Pancreas (tissue), 10 donors: ENCODE measurements at places on chromosomes 6 and 20. TPM values are rescaled to one million over a fixed set of nuclear protein-coding genes. Genes with fewer than 3 reads are reported as not detected.

DNA sequence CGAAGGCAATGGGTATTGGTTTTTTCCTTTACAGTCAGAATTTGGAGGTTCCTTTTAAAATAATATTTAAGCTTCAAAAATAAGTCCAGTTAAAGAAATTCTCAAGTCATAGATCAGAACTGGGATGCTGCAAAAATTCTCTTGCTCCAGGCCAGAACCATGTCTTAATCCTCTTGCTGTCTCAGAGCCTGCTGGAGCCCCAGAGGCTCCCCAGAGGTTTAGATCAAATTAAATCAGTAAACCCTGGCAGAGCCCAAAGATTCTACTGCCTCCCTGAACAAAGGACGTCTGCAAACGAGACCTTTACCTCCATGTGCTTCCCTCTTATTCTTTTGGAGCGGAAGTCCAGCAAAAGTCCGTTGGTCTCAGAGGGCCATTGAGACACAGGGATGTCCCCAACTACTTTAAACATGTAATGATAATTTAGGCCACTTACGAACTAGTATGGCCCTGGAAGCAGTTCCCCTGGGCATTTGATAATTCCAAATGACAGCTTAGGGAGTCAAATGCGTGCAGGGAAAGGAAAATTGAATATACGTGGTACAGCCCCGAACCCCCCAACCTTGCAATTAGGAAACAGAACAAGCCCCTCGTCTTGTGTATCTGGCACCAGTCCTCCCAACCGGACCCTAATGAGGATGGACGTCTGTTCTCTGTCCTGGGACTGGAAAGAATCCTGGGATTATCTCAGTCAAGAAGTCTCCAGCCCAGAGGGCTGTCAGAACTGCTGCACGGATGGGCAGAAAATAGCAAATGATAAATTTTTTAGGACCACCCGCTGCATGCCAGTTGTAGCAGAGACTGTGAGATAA is 31.5 kb downstream of the SULF2 start:
- no peak for DNase-seq

DNA sequence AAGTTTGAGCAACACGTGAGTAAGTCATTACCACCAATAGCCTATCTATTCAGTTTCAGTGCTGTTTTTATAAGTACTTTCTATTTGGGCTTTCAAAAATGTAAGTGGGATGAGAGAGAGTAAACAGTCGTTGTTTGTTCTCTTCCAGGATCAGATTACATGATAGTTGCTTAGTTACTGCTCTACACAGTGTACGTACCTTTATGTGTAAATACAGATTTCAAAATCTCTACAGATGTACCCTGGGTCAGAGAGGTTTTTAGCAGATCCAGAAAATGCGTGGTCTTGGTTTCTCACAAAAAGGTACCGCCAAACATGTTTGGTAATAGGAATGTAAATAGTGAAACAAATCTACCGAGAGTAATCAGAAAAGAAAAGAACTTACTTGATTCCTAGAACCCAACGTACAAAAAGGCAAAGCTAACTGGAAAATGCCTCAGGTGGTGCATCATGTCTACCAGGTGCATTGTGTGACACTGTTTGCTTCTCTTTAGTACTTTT is 421.1 kb downstream of the BCKDHB start:
- DNase-seq = no peak

DNA sequence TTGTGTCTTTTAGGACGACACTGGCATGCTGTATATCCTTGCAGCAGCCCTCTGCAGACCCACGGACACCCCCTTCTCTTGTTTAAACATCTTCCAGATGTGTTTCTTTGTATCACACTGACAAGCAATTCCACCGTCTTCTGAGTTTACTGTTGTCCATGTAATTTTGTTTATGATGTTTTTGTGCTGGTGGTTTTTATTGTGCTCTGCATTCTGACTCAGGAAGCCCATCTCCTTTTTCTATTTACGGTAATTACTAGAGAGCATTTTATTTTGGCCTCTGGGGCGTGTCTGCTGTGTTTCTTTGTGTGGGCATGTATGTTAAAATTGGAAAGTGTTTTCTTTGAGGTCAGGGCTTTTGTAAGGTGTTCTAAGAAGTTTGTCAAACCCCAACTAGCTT is 111.9 kb downstream of the JARID2 start:
- no peak for DNase-seq

GRCh38 chr20:37520419-37520955 is 563 bp upstream of the NNAT start:
- no peak for DNase-seq

DNA sequence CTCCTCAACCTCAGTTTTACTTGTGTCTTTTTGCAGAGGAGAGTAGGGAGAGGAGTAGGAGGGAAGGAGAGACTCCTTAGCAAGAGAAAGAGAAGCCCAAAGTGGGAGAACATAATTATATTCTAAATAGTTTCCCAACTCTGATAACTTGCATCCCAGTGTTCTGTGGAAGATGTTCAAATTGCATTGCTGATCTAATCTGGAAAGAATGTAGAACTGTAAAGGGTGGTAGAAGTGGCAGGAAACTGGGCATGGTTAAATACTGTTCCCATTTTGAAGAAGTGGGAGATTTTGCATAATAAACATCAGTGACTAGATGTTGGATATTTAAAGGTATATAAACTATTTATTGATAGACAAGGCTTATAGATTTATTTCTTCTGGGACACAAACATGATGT is 42.6 kb upstream of the HMGN3 start:
- no peak for DNase-seq

- no peak for DNase-seq
Measured at GRCh38 chr6:69907981-69908498, 41.7 kb downstream of the COL19A1 start.

Gene FAM184A
- 1.8 TPM for total RNA-seq

Gene HCRTR2
- total RNA-seq = not detected

Gene SOX18
- total RNA-seq = 7.1 TPM

DNA sequence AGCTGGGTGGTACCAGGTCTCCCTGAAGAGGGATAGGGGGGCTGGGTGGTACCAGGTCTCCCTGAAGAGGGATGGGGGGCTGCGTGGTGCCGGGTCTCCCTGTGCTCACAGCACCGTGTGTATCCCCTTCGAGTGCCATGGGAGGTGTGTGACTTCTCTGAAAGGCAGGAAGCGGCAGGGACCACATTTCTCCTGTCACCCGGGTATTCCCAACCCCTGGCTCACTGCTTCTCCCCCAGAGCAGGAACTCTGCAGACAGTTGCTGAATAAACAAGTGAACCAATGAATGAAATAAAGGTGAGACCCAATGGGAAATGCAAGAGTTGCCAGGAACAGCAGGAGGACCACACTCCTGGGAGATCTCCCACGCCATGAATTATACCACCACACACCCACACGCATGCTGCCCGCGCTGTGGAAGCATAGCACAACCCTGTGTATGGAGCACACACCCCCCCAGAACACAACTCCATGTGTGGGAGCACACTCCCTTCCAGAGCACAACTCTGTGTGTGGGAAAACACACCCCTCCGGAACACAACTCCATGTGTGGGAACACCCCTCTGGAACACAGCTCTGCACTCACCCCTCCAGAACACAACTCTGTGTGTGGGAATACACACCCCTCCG is 50.7 kb downstream of the RNASET2 start:
- no peak for DNase-seq

GRCh38 chr6:7087066-7087465 is 20.7 kb upstream of the RREB1 start:
- DNase-seq = no peak

- DNase-seq = no peak
Measured at GRCh38 chr6:125233202-125233601, 68.6 kb downstream of the HDDC2 start.

GRCh38 chr20:33162753-33163152 is 5.2 kb upstream of the BPIFA2 start:
- DNase-seq = no peak

Gene ZKSCAN3
- total RNA-seq = 2.3 TPM

DNA sequence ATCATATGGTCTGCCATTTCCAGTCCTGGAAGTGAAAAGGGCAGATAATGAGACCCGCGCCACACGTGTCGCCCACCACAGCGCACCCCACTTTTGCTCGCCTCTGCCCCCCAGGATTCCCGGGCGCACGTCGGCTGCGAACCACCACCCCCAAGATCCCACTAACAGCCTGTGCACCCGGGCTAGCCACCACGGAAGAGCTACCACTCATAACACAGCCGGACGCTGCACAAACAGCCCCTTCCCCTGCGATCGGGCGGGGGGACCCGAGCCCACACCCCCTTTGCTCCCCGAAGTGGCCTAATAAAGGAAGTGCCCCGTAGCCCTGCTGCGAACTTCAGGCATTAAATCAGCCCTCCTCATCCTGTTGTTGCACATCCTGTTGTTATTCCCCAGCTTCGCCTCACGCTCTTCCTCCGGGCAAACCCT is 506 bp downstream of the CITED2 start:
- DNase-seq = peak; percentile 80

GRCh38 chr6:148175550-148176188 is 167.0 kb upstream of the SASH1 start:
- no peak for DNase-seq

DNA sequence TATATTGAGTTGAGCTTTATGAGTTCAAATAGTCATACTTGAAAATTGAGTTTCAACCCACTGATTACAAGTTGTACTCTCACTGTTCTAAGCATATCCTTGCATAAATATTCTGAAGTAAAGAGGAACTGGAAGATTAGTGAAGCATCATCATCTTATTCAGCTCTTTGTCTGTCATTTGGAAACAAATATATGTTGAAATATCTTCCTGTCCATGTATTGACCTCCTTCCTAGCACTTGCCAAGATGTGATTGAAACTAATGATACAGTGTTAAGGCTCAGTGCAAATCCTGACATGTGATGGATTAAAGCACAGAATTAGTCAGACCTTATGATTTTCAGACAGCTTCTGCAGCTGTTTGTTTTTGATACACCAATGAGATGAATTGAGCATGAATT is 434.3 kb downstream of the TBC1D32 start:
- DNase-seq = no peak

DNA sequence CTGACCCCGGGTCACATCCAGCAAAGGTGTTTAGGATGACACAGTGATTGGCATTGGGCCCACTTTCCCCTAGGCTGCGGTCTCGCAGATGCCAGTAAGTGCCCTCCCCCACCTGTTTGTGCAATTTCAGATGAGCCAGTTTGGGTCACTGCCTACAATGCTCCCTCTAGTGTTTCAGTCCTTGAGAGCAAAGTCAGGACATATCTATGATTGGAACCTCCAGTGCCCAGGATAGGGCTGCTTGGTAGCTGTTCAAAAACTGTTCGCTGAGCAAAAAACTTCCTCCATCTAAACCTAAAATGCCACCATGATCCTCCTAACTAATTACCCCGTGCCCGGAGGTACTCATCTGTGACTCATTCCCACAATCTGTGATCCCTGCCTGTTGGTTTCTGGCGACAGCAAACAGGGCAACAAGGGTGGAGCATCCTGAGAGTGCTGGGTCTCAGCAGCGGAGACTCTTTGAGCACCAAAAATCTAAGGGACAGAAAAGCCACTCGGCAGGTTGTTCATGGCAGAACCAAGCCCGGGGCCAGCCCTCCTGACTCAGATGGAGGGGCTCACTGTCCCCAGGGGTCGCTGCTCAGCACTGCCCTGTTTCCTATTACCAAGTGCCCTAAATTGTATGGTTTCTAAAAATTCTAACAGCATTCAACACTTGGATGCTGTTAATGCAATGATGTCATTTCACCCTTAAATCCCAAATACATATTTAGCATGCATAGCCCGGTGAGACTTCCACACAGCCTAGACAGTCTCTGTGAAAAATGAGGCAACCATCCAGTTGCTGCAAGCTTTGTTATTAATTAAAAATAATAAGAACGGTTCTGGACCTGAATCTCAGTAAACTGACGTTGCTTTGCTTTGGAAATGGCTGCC is 5.0 kb downstream of the VSX1 start:
- peak; percentile 46 for DNase-seq

GRCh38 chr6:148713921-148714320 is 32.9 kb upstream of the UST start:
- DNase-seq = no peak

Gene PXMP4
- 5.7 TPM for total RNA-seq

GRCh38 chr6:169223006-169223405 is 30.6 kb downstream of the THBS2 start:
- no peak for DNase-seq

Gene RIMS4
- 0.06 TPM for total RNA-seq

GRCh38 chr6:67639161-67639560 is 995.9 kb upstream of the ADGRB3 start:
- no peak for DNase-seq

DNA sequence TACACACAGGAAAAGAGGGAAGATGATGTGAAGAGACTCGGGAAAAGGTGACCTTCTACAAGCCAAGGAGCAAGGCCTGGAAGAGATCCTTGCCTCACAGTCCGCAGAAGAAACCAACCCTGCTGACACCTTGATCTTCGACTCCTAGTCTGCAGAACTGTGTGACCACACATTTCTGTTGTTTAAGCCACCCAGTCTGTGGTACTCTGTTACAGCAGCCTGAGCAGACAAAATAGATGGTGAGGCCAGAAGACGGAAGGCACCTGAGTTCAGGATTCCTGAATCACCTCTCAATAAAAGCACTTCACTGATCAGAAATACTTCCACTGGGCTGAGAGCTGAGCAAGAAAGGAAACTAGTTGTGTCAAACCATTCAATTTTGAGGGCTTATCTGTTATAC is 103.3 kb downstream of the BACH2 start:
- no peak for DNase-seq

Gene FAM83D
- 0.34 TPM for total RNA-seq

GRCh38 chr6:101110814-101111213 is 229.7 kb upstream of the ASCC3 start:
- DNase-seq = no peak

DNA sequence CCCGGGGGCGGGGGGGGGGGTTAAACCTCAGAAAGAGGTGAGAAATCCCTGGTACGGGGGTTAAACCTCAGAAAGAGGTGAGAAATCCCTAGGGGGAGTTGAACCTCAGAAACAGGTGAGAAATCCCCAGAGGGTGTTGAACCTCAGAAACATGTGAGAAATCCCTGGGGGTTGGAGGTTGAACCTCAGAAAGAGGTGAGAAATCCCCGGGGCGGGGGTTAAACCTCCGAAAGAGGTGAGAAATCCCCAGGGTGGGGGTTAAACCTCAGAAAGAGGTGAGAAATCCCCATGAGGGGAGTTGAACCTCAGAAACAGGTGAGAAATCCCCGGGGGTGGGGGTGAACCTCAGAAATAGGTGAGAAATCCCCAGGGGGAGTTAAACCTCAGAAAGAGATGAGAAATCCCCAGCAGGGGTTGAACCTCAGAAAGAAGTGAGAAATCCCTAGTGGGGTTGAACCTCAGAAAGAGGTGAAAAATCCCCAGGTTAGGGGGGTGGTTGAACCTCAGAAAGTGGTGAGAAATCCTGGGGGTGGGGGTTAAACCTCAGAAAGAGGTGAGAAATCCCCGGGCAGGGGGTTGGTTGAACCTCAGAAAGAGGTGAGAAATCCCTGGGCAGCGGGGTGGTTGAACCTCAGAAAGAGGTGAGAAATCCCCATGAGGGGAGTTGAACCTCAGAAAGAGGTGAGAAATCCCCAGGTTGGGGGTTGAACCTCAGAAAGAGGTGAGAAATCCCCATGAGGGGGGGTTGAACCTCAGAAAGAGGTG is 87.4 kb downstream of the PLG start:
- DNase-seq = no peak

DNA sequence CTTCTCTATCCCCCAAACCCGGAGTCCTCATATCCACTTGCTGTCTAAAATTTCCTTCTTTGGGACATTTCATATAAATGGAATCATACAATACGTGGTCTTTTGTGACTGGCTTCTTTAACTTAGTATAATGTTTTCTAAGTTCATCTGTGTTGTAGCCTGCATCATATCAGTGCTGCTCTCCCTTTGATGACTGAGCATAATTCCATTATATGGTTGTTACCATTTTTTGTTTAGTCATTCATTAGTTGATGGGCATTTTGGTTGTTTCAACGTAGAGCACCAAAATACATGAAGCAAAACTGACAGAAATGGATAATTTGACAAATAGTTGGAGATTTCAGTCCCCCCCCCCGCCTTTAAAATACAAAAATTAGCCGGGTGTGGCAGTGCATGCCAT is 71.5 kb downstream of the ZFAND3 start:
- DNase-seq = no peak

Gene PAK1IP1
- total RNA-seq = 7.1 TPM
